Activated CD4-positive, alpha-beta T cell treated with anti-CD3 and anti-CD28 coated beads for 1 hour (primary cell): ENCODE measurements at places on chromosomes 5 and 9.

- no peak for DNase-seq
These were observed 275.1 kb downstream of the SLF1 start for GRCh38 chr5:94893412-94894135.

DNA sequence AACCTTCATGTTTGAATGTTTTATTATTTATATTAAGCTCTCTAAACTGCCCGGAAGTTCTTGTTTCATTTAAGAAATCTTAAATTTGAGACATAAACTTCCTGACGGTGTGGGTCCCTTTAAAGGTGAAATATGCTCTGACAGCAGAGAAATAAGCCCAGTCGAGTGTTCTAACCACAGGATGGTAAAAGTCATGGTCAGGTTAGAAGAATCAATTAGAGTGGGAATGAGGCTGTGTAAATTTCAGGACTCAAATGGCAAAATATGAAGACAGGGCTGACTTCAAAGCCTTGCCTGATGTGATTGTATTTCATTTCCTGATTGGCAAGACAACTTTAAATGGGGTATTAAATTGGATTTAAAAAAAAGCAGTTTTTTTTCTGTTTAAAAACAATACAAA lies 432.9 kb upstream of the BRINP1 start:
- no peak for DNase-seq

DNA sequence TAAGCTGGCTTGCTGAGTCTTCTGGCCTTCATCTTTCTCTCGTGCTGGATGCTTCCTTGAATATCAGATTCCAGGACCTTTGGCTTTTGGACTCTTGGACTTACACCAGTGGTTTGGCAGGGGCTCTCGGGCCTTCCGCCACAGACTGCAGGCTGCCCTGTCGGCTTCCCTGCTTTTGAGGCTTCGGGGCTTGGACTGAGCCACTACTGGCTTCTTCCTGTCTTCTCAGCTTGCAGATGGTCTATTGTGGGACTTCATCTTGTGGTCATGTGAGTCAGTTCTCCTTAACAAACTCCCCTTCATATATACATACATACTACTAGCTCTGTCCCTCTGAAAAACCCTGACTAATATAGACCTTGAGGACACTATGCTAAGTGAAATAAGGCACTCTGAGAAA lies 78.3 kb upstream of the SSBP2 start:
- no peak for DNase-seq

DNA sequence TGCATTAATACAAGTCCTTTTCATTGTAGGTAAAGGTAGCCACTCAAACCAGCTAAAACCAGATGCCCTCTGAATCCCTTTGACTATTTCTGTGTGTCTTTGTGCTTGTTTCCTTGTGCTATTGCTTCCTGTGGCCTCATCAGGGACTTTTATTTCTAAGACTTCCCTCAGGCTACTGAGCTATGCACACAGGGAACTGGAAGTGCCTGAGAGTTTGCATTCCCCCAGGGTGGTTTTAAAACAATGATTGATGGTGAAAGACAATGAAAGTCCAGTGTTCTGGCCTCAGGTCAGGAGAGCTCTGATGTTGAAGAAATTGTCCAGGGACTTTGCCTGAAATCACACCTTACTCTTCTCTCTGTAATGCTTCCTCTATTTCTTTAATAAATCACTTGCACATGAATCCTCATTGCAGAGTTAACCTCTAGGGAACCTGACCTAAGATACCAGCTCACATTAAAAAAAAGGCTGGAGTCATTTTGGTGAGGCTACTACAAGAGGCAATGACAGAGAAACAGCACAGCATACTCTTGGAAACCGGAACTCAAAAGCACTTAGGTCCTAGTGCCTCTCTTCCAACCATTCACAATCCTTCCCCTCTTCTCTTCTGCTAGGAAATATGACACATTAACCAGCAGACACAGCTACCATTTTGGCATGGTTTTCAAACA lies 158.1 kb upstream of the NREP start:
- DNase-seq = no peak

- DNase-seq = no peak
These were observed 226.3 kb upstream of the ZNF608 start for GRCh38 chr5:124972703-124973102.

DNA sequence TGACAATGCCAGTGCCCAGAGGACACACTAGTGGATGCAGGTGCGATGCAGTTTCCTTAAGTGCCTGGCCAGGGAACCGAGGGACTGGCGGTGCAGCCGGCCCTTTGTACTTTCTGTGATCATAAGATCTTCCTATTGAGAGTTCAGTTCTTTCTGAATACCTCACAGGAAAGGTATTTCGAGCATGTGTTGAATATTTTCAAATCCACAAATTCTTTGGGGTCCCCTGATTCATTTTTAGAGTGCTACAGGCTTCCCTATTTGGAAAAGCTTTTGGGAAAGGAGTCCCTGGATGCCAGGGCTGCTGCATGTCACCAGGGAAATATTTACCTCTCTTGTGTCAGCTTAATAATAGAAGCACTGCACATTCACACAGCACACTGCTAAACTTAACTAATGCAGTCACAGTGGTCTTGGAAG lies 281.5 kb downstream of the GADD45G start:
- DNase-seq = no peak

DNA sequence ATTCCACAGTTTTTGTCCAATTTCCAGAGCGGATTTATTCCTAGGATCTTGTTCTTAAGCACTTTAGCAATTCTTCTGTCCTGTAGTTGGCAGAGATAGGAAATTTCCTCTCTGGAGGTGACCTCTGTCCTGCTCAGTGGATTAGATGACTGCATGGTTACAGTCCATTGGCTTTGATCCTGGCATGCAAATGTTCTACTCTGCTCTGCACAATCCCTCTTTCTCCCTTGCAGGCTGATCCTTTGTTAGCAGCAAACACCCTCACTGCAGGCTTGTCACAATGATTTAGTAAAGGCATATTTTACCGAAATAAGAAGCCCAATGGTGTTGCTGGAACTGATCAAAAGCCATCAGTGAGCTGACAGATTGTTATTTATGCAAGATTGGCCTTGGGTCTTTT lies 243.8 kb downstream of the COX7C start:
- DNase-seq = no peak

DNA sequence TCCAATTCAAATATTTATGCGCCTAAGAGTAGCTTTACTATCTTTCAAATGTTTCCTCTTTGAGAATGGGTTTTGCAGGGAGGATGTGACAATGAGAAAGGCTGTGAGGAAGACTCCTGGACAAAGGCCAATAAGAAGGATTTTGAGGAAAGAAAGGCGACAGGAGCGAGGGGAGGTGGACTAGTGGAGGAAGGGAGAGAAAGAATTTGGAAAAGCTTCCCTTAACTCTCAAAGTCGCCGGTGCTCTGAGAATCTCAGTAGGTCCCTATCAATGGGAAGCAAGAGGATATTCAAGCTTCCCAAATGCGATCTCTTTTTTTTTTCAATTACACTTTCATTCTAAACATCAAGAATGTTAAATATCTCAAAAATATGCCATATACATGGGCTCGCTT lies 2.8 kb upstream of the CDC20B start:
- no peak for DNase-seq

GRCh38 chr9:112784020-112784785 lies 33.6 kb downstream of the SNX30 start:
- no peak for DNase-seq

GRCh38 chr9:134830126-134830525 lies 50.5 kb upstream of the FCN2 start:
- DNase-seq = no peak
